ENCODE measurements at places on chromosomes 7 and 10. TPM values are rescaled to one million over a fixed set of nuclear protein-coding genes. Genes with fewer than 3 reads are reported as not detected.
A peak's percentile ranks its signal among the peaks of the same experiment; 100 is the strongest.

CLDN4 gene
- not detected for total RNA-seq

PDE1C gene
- total RNA-seq: 19.2 TPM

INPP5A gene
- 38.7 TPM for total RNA-seq

DNAH11 gene
- 0.82 TPM for total RNA-seq

TMEM196 gene
- total RNA-seq: 18.8 TPM

SAP25 gene
- total RNA-seq: not detected

CADPS2 gene
- 9.8 TPM for total RNA-seq

BEND7 gene
- total RNA-seq: 9.8 TPM

- no peak for DNase-seq
These were observed 175.4 kb downstream of the MGMT start for GRCh38 chr10:129642427-129642826.

DNA sequence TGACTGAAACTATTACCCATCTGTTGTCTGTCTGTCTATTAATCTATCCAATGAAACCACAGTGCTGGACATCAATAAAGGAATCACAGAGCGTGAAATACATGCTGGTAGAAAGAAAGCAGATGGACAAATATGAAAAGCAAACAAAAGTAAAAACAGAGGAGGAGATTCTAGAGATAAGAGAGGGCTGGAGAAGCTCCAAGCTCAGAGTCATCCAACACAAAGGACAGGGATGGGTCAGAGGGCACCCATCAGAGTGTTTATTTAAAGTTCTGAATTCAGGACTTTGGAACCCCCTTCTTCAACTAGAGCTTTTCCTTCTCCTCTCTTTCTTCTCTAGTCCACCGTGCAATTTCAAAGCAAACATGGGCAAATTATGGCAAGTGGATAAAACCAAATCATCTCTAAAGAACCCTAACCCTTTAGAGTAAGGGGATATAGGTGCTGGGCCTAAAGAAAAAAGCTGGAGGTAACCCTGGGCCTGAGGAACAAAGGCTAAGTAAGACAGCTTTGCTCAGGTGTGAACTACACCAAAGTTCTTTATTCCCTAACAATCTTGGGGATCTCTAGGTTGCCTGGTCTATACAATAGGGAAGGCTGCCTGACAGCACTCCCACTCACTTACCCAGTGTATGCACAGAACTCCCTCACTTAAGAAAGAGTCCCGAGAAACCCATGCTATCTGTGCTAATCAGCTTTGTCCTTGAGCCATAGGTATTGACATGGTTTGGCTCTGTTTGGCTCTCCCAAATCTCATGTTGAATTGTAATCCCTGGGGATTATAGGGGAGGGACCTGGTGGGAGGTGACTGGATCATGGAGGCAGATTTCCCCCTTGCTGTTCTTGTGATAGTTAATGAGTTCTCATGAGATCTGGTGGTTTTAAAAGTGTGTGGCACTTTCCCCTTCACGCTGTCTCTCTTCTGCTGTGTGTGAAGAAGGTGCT lies 97.0 kb downstream of the BAMBI start:
- no peak for DNase-seq

DNA sequence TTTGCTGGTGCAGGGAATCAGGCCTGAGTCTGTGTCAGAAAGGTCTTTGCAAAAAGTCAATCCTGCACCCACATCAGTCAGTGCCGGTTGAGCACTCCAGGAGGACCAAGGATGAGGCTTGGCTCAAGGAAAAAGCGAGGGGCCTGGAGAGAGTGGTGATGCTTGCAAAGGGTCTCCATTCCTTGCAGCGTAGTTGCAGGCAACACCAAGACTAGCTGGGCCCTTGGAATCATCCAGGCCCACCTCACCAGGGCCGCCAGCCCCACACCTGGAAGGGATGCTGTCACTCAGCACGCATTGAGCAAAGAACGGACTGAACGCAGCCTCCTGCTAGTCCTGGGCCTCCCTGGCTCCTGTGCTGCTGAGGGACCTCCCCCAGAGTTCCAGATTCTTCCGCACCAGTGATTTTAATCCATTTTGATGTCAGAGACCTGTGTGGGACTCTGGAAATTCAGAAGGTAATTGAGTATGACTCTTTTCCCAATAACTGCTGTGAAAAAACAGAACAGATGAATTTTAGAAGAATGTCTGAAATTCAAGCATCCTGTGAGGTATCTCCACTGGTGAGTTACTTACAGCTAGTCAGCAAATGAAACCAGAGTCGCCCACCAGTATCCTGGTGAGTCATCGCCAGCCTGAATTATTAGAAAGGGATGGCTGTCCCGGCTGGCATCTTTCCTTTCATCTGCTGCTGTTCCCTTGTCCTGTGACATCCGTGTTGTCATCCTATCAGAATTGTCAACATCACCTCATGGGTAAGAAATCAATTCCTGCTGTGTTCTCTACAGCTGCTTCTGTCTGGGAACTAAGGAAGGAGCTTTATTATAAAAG lies 150.8 kb upstream of the NPS start:
- DNase-seq: no peak

DNA sequence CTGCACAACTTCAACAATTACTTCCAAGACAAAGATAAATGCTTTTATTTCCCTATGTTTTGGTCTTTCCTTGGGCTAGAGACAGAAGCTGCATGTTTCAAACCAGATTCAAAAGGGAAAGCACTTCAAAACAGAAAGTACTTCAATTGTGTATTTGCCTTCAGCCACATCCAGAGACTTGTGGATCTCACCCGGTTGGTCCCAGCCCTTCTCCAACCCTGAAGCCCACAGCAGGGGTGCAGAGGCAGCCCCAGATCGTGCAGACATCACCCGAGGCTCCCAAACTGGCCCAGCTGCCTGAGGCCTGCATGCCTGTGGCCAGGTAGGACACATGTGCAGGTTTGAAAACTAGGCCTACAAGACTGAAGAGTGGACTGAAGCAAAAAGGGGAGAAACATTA lies 80.8 kb downstream of the ALOX5 start:
- DNase-seq: no peak

GRCh38 chr7:45902820-45903219 lies 14.5 kb downstream of the IGFBP1 start:
- DNase-seq: no peak

- no peak for DNase-seq
These were observed 221.5 kb upstream of the AOAH start for GRCh38 chr7:36945612-36946400.

- peak; percentile 88 for DNase-seq
These were observed 1.2 kb downstream of the JAZF1 start for GRCh38 chr7:28179120-28180030.

- DNase-seq: no peak
These were observed 20.2 kb downstream of the TOMM7 start for GRCh38 chr7:22802426-22802825.

GRCh38 chr7:152759949-152760853 lies 649 bp downstream of the ACTR3B start:
- DNase-seq: peak; percentile 52

DNA sequence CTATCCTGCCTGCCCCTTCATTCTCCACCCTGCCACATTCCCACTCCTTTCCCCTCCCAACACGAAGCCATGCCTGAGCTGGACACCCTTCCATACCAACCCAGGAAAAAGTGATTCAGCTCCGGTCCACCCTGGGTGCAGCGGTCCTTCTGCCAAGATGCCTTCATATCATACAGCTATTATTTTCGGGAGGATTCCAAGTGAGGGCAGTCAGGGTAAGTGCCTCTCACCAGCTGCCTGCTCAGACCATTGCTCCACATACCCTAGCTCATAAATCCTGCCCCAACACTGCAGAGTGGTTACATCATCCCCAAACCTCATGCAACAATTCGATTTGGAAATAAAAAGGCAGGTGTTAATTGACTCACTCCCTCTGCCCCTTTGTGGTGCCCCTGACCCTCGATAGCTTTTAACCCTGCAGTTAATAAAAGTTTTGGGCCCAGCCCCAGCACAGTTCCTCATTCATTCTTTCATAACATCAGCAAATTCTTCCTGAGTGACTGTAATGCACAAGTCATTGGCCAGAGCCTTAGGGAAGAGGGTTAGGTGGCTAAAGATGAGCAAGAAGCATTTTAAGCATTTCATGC lies 42.6 kb downstream of the ZNF503 start:
- no peak for DNase-seq

DNA sequence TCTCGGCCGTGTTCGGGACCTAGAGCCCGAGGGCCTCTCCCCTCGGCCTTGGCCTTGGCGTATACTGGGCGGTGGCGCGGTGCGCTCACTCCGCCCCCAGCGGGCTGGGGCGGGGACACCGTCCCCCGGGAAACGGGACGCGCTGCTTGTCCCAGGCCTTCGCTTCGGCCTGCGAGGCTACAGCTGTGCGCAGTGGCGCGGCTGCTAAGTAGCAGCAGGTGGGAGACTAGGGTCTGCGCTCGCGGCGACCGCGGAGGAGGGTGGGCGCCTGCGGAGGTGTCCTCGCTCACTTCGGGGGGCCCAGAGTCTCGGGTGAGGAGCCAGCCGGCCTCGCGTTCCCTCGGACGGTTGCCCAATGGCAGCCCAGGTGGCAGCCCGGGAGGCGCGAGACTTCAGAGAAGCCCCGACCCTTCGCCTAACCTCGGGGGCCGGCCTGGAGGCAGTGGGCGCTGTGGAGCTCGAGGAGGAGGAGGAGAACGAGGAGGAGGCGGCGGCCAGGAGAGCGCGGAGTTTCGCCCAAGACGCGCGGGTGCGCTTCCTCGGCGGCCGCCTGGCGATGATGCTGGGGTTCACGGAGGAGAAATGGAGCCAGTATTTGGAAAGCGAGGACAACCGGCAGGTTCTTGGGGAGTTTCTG lies at the start of gene DNAH11:
DNAH11 (plus strand) TSS at position 149 of the 637 bp plus-strand sequence; CDS start at position 356, 207 bp downstream.
- peak; percentile 30 for DNase-seq

DNA sequence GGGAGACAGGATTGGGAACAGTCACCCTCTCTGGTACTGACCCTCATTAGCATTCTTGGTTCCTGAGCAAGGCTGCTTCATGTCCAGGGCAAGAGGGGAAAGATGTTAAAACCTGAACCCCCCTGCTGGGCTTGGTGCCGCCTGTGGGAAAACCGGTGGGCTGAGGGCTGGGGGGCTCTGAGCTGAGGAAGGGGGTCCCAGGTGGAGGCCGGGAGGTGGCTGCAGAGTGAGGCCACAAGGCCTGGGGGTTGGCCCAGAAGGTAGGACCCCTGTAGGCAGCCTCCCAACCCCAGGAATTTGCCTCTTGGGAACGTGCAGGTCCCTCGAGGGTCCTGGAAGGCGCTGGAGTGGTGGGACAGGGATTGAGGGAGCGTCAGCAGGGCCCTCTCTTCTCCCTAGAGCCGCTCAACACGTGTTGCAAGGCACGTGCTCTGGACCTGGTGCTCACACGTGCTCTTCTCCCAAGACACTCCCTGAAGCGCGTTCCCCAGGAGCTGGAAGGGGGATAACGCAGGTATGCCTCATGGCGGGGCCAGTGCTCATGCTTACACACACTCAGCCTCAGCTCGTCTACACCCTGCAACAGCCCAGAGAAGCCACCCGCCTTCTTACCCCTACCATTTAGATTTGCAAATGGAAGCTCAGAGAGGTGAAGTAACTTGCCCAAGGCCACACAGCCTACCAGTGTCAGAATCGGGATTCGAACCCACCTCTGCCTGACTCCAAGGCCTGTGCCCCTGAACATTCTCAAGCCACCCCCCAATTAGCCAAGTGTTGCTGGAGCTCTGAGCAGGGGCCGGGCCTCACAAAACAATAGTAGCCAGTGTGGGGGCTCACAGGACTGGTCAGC lies 64.4 kb downstream of the LHPP start:
- no peak for DNase-seq

DNA sequence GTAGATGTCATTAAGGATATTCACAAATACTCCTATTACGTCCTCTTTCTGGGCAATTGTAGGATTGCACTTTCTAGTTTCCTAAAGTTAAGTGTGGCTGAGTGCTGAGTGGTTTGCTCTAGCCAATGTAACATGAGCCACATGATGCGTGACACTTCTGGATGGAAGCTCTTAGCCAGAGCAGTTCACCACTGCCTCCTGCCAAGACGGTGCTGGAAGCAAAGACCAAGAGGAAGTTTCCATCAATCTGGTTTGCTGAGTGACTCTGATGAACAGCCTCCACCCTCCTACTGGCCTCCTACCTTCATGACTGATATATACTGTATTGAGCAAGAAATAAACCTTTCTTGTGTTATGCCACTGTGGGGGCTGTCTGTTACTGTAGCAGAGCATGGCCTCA lies 318.1 kb downstream of the KCNMA1 start:
- DNase-seq: no peak

GRCh38 chr10:69801094-69801433 lies 642 bp upstream of the COL13A1 start:
- DNase-seq: no peak

GRCh38 chr7:117859246-117859812 lies 13.9 kb downstream of the CTTNBP2 start:
- no peak for DNase-seq

GRCh38 chr7:102895602-102896001 lies 17.2 kb upstream of the LRRC17 start:
- DNase-seq: no peak

DNA sequence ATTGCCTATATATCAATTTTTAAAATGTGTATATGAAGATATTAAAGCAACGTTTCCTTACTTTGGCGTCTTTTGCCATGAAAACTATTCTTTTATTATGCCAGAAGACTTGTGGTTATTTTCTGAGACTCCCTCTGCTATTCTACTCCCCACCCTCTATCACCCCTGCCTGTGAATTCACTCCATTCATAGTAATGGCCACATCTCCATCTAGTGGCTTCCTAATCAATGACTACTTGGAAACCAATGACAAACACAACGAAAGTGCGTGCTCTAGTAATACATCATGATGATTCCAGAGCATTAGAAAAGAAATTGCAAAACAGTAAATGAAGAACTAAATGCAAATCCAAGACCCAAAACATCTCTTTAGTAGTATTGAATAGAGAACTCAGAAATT lies 186.7 kb upstream of the HGF start:
- no peak for DNase-seq

DNA sequence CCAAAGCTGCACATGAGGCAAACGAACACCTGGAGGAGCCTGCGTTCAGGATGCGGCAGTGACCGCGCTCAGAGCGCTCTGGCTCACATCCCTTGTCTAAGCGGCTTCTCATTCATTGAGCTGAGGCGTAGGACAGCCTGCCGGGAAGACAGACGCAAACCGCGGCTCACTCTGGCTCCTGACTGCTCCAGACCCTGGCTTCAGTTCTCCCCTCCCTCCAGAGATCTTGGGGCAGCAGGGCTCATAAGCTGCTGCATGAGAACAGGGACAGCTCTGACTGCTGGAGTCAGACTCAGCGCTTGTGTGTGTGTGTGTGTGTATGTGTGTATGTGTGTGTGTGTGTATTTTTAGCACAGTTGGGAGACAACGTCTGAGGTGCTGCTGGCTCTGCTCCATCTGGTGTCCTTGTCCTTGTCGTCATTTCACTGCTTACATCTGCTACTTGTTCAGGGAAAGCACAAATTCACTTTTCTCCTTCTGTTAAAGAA lies 15.8 kb upstream of the LYZL2 start:
- peak; percentile 24 for DNase-seq
